ENCODE measurements at places on chromosomes 7 and 10.

- no peak for DNase-seq
Measured at GRCh38 chr7:15452670-15453069, 109.1 kb downstream of the AGMO start.

GRCh38 chr7:142313528-142313927, 55.7 kb upstream of the PRSS58 start:
- DNase-seq, result no peak

DNA sequence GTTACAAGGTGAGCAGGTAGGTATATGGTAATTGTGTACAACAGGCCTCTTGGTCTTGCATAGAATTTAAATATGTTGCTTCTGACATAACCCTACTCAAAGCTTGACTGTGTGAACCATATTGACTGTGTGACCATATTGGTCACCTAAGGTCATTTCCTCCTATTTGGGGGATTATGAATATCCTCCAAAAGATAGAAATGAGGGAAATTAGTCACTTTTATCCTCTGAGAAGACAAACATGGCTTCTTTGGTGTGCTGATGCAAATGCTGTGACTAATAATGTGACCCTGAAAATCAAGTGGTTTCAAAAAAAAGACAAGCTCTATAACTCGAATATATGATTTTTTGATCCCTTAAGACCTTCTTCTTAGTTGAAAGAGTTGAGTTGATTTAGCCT, 27.9 kb downstream of the IFIT5 start:
- no peak for DNase-seq

DNA sequence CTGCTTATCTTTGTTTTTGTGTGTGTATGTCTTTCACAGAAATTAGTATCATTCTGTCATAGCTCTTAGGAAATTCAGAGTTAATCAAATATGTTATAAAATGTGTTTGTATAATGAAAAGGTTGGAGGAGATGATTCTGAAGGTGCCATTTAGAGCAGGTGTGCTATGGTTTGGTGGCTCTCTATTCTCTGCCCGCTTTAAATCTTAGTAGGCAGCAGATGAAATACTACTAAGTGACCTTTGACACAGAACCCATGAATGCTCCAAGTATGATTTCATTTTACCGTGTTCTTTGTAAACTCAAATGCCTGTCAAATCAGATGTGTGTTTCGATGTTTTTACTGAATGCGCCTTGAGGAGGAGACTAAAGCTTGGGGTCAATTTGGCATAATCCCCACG, 24.5 kb downstream of the ZEB1 start:
- no peak for DNase-seq

DNA sequence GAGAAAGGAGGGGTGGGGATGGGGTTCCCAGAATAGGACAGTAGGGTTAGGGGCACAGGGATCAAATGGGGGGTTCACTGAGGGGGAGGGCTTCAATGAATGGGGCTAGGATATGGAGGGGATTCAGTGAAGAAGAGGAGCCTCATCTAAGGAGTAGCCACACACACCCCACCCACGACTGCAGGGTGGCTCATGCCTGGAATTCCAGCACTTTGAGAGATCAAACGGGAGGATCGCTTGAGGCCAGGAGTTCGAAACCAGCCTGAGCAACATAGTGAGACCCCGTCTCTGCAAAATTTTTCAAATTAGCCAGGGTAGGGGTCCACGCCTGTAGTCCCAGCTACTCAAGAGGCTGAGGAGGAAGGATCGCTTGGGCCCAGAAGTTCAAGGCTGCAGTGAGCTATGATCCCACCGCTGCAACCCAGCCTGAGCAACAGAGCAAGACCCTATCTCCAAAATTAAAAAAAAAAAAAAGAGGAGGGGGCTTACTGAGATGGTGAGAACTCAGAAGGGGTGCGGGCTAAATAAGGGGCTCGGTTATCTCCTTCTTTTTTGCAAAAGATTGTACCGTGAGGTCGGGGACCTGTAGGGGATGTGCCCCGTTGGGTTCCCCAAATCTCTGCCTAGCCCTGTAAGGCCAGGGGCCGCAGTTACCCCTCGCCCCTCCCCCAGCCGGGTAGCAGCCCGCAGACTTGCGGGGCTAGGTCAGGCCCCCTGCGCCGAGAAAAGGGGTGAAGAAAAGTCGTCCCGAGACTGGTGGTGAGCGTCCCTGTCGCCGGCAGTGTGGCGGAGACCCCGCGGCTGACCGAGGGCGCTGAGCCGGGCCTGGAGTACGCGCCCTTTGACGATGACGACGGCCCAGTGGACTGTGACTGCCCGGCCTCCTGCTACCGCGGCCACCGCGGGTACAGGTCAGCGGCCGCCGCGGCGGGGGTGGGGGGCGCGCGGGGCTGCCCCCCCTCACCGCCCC, 43.1 kb upstream of the HSPB1 start:
- DNase-seq, result no peak

DNA sequence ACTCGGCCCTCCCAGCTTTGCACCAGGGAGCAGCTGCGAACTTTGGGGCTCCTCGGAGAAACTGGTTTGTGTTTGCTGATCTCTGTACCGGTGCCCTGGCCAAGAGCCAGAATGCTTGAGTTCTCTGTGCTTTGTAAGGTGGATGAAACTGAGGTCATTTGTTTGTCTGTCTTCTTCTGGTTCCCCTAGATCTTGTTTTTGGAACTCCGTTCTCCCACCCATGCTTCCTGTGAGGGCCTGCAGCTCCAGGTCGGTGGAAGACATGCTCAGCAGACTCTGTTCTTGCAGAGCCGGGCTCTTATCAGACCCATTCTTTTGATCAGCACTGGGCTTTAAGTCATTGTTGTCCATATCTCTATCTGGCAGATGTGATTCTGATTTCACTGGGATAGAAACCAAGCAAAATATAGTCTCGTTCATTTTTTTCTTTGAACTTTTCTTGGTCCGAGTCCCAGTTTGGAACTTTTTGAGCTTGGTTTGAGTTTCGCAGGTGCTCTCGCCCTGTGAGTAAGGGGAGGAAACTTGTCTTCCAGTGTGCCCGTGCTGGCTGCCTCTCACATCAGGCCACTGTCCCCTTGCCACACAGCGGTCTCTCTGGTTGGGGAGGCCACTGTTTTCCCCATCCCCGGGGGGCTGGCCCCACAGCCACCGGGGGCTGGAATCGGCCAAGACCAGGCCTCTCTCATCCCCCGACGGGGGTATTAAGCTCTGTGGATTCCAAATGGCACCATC, 31.2 kb downstream of the JCAD start:
- no peak for DNase-seq

DNA sequence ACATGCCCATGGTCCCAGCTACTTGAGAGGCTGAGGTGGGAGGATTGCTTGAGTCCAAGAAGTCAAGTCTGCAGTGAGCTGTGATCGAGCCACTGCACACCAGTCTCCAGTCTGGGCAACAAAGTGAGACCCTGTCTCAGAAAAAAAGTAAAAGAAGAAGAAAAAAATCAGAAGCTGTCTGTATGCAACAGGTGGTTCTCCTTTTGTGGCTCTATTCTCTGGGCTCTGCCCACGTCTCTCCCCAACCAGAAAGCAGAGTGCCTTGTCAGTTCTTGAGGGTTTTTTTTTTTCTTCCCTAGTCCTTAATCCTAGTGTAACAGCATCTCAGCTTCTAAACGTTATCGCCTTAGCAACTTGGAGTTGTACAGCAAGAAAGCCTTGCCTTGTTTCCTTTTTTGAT, 89.5 kb downstream of the PRKCQ start:
- no peak for DNase-seq

GRCh38 chr7:117146511-117146910, 176.3 kb downstream of the WNT2 start:
- no peak for DNase-seq

DNA sequence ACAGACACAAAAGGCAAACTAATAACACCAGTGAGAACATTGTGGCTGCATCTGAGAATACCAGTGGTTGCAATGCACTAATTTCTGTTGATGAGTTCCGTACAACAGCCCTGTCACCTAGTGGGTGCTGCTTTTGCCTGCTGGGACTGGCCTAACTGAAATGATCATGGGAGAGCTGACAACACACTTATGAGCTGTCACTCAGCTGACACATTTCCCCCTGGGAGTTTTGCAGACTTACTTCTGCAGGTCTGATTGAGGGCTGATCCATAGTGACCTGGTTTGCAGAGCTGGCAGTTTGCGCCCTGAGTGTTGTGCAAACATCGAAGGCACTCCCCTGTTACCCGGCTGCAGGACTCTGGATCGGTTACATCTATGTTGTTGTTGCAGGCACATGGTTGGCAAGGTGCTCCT, 60.6 kb upstream of the LAMB1 start:
- no peak for DNase-seq

DNA sequence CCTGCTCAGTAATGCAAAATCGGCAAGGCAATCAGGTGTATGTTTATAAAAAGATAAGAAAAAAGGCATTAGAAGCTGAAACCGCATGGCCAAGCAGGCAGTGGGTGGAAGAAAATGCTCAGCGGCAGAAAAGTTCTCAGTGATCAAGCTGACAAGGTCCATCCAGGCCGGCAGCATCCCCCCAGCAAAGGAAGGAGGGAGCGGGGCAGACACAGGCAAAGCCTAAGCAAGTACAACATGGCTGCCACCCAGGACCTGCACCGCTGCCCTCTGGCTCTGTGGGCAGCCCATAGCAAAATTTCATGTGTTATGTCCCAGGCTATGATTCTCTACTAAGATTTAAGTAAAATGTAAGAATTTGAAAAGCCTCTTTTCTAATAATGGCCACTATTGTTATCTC, 45.4 kb downstream of the MRPS24 start:
- no peak for DNase-seq

- DNase-seq, result no peak
Measured at GRCh38 chr10:124210263-124210662, 116.9 kb upstream of the CHST15 start.

GRCh38 chr10:89352802-89353201, 25.0 kb downstream of the IFIT3 start:
- DNase-seq, result no peak

DNA sequence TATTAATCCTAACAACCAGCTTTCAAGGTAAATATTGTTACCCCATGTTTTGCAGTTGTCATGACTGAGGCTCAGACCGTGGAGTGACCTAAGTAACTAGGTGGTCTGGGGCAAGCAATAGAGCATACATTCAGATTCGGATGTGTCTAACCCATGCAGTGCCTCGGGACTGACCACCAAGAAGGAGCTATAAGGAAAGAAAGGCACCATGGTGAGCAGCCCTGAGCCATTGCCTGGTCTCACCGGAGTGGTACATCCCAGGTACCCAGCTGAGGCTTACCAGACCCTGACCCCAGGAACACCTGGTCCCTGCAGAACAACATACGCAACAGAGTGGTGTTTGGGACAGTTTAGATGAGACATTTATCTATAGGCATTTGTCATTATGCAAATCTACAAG, 175.5 kb upstream of the ZMIZ1 start:
- no peak for DNase-seq

GRCh38 chr10:49186613-49187012, 1.6 kb downstream of the TMEM273 start:
- DNase-seq, result no peak

DNA sequence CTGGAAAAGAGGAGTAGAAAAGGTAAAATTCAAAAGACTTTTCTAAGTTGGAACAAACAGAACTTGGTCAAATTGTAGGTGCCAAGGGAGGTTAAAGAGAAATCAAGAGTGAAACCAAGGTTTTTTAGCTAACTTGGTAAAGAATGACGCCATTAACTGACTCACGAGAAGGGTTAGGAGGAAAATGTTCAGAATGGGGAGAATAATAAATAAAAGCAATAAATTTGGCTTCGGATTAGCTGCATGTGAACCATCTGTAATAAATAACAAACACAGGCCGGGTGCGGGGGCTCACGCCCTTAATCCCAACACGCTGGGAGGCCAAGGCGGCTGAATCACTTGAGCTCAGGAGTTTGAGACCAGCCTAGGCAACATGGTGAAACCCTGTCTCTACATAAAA, 71.9 kb upstream of the SRRM3 start:
- DNase-seq, result no peak

- DNase-seq, result no peak
Measured at GRCh38 chr10:15856328-15857015, 3.8 kb downstream of the MINDY3 start.

DNA sequence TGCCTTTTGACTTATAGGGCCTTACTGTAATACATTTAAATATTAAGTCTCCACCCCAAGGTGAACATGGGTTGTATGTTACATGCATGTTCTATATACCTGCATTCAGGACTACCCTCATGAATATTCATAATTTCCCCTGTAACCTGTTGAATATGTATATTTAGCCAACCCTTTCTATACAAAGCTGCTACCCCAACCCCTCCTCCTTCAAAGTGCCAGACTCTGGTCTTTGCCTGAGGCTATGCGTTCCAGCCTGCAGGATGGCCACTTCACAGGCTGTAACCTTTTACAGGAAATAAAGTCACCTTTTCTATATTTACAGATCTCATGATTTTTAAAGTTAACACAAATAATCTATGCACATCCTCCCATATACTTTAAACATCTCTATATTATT, 10.1 kb upstream of the UNC5B start:
- no peak for DNase-seq

DNA sequence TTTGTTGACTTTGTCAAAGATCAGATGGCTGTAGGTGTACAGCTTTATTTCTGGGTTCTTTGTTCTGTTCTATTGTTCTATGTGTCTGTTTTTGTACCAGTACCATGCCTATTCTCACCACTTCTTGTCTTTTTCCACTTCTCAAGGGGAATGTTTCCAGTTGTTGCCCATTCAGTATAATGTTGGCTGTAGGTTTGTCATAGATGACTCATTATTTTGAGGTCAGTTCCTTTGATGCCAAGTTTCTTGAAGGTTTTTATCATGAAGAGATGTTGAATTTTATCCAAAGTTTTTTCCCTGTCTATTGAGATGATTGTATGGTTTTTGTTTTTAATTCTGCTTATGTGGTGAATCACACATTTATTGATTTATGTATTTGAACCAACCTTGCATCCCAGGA, 216.7 kb upstream of the RNF32 start:
- no peak for DNase-seq

DNA sequence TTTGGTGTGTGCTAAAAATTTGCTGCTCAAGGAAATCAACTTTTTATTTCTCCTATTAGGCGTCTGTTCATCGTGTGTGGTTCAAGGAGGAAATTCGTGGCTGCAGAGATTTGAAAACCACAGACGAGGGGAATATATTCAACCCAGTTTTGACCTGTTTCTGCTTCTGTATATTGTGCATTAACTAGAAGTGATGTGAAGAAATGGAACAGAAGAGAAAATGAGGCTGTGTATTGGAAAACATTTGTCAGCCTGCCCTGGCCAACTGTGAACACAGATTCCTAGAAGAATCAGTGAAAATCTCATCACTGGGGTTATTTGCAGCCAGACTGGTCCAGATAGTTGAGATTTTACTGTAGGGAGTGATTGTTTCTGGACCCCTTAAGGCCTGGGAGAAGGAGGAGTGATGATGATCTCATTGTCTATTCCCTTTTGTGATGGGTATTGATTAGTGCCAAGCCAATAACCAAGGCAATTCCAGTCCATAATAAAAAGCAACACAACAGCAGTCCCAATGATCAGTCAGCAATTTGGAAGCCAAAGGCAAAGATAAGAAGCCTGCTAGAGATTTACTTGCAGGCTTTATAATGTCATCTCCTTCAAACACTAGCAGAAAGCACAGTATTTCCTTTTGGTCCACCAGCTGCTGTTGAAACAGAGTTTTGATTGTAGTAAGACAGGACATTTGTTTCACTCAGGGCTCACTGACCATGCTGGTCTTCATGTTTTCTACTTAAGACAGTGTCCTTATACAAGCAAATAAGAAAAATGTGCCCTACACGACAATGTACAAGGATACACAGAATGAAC, 339.4 kb downstream of the PRPF18 start:
- no peak for DNase-seq

- no peak for DNase-seq
Measured at GRCh38 chr7:25926451-25926850, 225.5 kb upstream of the NFE2L3 start.

Data from brain microvascular endothelial cell (primary cell).